Ammon's horn (tissue), 1 donor: ENCODE measurements at places on chromosomes 13 and 19.

DNA sequence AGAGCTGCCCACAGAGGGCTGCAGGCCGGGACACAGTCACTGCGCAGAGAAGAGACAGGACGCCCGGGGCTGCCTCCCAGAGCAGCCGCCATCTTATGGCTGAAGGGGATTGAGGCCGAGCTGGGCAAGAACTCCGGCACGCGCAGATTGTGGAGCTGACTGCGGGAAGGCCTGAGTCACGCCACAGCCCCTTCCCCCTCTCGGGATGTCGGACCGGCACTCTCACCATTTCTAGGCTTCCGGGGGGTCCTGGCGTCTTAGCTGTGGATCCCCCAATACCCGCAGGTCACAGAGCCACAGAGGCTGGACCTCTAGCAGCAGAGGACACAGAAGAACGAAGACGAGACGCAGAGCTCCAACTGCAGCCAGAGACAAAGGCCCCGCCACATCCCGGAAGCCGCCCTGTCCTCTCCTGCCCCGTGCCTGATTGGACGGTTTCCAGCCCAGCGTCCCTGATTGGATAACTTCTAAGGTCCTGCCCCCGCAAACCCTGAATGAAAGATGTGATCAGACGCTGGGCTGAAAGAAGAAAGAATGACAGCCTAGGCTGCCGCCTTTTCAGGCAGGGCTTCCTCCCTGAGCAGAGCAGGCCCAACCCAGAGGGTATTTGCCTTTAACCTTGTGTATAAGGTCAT, at the start of gene ZNF43:
Gene ZNF43, minus strand, starts transcription at position 373 of the 635 bp plus-strand sequence. Its CDS starts 144 bp downstream, at position 229.
- peak; percentile 97 for DNase-seq

GRCh38 chr13:45682494-45683008, 19.6 kb upstream of the CBY2 start:
- no peak for DNase-seq

GRCh38 chr13:23488442-23488841, 54.9 kb upstream of the SACS start:
- DNase-seq: no peak

DNA sequence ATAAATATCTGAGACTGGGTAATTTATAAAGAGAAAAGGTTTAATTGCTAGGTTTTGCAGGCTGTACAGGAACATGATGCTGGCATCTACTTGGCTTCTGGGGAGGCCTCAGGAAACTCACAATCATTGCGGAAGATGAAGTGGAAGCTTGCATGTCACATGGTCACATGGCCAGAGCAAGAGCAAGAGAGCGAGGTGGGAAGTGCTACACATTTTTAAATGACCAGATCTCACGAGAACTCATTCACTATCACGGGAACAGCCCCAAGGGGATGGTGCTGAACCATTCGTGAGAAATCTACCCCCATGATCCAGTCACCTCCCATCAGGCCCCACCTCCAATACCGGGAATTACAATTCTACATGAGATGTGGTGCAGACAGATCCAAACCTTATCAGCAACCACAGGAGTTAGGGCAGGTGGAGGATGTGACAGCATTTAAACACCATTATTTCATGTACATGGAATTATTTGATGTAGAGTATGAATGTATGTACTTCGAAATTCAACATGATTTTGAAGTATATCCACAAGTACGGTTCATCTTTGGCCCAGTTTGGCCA, 10.5 kb upstream of the CLDN10 start:
- no peak for DNase-seq

- no peak for DNase-seq
Measured at GRCh38 chr13:33550885-33551284, 265.3 kb upstream of the STARD13 start.

DNA sequence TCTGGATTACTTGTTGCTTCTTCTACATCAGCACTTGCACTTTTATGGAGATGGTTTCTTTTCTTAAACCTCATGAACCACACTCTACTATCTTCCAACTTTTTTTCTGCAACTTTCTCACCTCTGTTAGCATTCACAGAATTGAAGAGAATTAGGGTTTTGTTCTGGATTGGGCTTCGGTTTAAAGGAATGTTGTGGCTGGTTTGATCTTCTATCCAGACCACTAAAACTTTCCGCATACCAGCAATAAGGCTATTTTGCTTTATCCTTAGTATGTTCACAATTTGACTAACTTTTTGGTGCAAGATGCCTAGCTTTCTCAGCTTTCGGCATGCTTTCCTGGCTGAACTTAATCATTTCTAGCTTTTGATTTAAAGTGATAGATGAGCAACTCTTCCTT, 666.7 kb upstream of the MIR17HG start:
- DNase-seq: no peak

GRCh38 chr13:59319276-59319675, 844.5 kb downstream of the DIAPH3 start:
- no peak for DNase-seq

DNA sequence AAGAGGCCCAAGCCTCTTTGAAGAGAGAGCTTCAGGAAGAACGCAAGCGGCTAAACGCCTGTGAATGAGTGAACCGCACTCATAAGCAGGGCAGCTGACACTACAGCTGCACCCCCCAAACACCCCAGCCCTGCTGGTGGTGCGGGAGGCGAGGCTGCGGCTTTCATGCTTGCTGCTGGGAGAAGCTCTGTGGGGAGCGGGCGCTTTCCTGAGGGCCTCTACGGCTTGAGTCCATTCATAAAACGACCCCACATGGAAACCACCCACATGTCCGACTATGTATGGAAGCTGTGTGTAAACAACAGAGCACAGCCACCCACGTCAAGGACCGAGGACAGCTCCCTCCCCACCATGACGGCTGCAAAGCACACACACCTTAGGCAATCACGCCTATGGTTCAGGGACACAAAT, 5.5 kb downstream of the AP3D1 start:
- DNase-seq: peak; percentile 31

GRCh38 chr19:46885411-46885810, 24.6 kb downstream of the ARHGAP35 start:
- DNase-seq: no peak

- no peak for DNase-seq
Measured at GRCh38 chr19:29321116-29321515, 108.2 kb upstream of the UQCRFS1 start.

- DNase-seq: peak; percentile 99
Measured at GRCh38 chr19:11481534-11482383, 913 bp upstream of the ELAVL3 start.

- no peak for DNase-seq
Measured at GRCh38 chr13:105008604-105009003, 1526.9 kb downstream of the EFNB2 start.

DNA sequence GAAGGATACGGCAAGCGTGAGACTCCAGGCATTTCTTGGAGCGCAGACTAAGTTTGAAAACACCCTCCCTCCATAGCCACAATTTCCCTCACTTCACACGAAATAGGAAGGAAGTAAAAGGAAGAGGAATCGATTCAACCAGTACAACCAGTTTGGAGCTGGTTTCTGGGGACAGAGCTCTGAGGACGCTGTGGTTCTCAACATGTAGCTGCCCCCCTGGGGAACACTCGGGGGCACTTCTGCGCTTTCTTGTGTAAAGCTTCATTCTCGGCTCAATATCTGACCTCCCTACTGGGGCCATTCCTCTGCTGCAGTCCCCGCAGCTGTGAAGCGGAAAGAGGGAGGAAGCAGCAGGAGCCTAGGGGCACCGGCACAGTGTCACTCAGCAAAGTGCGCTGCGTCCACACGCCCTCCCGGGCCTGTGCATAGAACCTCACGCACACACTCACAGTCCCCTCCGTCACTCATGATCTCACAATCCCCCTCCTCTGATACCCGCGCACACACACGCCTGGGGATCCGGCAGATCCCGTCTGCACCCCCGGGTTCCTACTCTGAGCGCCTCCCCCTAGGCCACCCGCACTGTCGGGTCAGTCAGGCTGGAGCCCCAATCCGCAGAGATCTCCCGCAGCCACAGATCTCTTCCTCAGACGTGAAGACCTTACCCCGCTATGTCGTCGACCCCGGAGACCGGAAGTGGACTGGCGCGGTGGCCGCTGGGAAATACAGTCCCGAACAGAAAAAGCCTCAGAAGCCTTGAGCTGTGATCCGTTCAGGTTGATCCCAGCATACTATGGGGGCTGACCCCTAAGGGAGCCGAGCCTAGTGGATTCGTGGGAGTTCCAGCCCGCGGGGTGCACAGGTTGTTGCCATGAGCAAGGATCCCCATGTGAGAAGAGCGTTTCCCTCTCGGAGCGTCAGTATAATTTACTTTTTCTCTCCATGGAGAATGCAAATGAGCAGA, at the start of gene ZNF780A:
Gene ZNF780A, minus strand, starts transcription at position 703 of the 964 bp plus-strand sequence. CDS start 6,190 bp downstream, outside the sequence.
- peak; percentile 81 for DNase-seq

DNA sequence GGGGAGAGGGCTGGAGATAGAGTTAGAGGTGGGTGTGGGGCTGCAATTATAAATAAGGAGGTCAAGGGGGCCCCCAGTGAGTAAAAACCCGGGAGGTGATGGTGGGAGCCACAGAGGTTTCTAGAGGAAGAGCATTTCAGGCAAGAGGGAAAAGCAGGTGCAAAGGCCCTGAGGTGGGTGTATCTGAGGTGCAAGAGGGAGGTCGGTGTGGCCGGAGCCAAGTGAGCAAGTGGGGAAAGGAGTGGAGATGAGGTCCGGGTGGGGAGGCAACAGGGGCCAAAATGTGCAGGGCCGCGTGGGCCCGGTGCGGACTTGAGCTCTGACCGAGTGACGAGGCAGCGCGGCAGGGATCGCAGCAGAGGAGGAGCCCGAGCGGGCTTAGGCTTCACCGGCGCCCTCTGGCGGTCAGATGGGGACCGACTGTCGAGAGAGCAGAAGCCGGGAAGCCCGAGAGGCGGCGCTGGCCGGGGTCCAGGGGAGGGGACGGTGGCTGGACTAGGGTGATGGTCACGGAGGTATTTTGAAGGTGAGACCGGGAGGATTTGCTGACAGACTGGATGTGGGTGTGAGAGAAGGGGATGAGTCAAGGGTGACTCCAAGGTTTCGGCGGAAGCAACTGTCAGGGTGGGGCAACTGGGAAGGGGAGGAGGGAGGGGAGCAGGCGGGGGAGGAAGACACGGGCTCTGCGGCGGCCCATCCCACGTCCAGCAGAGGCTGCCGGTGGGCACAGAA, 17.7 kb upstream of the SPACA4 start:
- peak; percentile 90 for DNase-seq

DNA sequence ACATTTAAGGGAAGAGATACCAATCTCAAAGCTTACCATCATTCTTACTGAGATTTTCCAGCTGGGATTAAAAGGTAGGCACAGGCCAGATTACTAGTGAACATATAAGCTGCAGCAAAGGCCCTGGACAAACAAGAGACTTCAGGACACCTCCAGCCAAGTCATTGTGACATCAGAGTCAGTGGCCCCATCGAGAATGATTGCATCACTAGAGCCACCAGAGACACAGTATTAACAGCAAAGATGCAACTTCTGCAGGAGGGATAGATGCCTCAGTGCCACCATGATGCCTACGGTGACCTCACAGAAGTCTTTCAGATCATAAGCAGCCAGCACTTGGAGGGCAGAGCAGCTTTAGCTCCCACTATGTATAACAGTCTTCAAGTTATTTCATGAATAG, 8.6 kb downstream of the RUBCNL start:
- no peak for DNase-seq

- DNase-seq: no peak
Measured at GRCh38 chr13:50955241-50955640, 45.6 kb downstream of the RNASEH2B start.

- no peak for DNase-seq
Measured at GRCh38 chr19:42324655-42325307, 654 bp upstream of the MEGF8 start.

GRCh38 chr19:310781-311496, 19.7 kb upstream of the PLPP2 start:
- DNase-seq: no peak

DNA sequence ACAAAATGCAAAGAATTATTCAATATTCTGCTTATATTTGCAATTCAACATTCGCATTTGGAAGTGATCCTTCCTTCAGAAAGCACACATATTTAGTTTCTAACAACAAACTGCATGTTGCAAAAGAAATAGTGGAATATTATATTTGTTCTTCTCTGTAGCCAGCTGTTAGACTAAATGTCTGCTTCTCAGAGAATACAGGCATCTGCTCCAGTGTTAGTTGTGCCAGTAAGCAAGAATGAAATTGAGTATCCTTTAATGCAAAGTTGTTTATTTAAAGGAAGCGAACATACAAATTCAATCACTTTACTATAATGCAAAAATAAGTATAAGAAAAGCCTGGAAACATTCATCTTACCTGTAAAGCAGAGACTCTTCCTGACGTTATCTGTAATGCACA, 663 bp downstream of the SLITRK6 start:
- no peak for DNase-seq

- DNase-seq: no peak
Measured at GRCh38 chr13:93549326-93550005, 322.9 kb downstream of the GPC6 start.

- DNase-seq: no peak
Measured at GRCh38 chr19:38545596-38545995, 72.2 kb downstream of the MAP4K1 start.

DNA sequence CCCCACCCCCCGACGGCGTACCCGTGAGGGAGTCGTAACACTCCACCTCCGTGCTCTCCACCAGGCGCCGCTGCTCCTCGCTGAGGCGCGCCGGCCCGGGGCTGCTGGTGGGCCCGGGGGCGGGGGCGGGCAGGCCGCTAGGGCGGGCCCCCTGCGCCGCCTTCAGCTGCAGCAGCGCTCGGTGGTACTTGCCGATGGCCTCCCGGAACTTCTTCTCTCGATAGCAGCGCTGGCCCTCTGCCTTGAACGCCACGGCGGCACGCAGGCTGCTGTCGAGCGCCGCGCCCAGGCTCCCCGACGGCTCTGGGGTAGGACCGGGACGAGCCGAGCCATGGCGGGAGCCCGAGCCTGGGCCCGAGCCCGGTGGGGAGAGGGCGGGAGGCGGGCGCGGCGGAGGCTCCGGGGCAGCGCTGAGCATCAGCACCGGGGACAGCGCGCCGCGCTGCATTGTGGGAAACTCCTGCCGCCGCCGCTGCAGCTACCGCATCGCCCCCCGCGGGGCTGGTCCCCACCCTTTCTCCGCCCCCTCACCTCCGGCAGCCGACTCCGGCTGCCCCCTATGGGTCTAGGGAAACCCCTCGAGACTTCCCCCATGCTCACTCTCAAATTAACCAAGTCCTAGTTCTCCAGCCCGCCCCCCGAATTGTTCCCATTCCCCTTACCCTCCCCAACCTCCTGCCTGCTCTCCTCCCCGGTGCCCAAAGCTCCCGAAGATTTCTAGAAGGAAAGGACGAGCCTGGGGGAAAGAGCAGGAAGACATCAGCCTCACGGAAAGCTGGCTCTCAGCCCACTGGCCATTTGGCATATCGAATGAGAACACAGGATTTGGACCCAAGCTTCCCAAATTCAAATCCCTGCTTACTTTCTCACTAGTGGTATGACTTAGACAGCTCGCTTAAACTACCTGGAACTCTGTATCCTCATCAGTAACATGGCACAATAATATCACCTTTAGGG, at the start of gene TTC9B:
Gene TTC9B, minus strand, starts transcription at position 451 of the 957 bp plus-strand sequence. Its CDS starts 3 bp downstream, at position 448.
- peak; percentile 48 for DNase-seq

GRCh38 chr13:110341445-110342244, 34.6 kb downstream of the COL4A2 start:
- DNase-seq: peak; percentile 55

- no peak for DNase-seq
Measured at GRCh38 chr19:45876161-45876410, 9.9 kb downstream of the IRF2BP1 start.
